GM18507 (cell line): ENCODE measurements at places on chromosomes 6 and 20.

DNA sequence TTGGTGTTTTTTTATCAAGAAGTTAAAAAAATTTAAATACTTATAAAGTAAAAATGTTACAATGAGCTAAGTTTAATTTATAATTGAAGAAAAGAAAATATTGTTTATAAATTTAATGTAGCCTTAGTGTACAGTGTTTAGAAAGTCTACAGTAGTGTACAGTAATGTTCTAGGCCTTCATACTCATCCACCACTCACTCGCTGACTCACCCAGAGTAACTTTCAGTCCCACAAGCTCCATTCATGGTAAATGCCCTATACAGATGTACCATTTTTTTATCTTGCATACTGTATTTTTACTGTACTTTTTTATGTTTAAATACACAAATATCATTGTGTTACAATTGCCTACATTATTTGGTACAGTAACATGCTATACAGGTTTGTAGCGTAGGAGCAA, 26.0 kb downstream of the HTR1E start:
- no peak for DNase-seq

- no peak for DNase-seq
Observed at GRCh38 chr20:34473262-34473883, 42.8 kb upstream of the DYNLRB1 start.

GRCh38 chr6:69894578-69895347, 28.4 kb downstream of the COL19A1 start:
- no peak for DNase-seq

DNA sequence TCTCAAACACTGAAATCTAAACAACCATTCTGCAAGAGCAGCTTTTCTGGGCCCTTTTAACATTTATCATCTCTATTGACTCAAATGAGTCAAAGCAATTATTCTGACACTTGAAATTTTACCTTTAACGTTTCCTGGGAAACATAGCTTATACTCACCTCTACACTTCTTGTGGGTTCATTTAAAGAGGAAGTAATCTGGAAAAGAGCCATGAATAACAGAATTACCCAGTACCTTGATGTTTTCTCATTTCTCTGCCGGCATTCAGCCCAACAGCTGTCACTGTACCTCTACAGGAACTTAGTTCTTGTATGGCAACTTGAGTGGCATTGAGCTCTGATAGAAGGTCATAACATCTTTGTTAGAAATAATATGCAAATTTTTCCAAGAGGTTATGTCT, 272.2 kb downstream of the KCNQ5 start:
- no peak for DNase-seq

GRCh38 chr6:170268216-170269129, 22.4 kb downstream of the DLL1 start:
- no peak for DNase-seq

GRCh38 chr20:62449951-62450691, 22.8 kb upstream of the RBBP8NL start:
- no peak for DNase-seq

DNA sequence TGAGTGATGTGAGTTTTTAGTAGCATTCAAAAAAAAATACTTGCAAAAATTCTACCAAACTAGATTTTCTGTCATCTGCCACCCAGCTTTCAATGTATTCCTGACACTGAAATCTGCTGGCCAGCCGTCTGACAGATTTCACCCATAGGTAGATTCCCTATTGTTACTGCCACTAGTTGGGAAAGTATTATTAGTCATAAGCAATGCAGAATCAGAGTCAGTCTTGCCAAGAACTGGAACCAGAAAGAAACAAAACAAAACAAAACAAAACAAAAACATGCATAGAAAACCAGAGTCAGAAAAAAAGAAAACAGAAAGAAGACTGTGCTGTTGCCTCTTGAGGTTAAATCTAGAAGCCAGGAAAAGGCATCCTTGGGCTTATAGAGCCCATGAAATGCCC, 293.1 kb upstream of the KCNQ5 start:
- DNase-seq = no peak

DNA sequence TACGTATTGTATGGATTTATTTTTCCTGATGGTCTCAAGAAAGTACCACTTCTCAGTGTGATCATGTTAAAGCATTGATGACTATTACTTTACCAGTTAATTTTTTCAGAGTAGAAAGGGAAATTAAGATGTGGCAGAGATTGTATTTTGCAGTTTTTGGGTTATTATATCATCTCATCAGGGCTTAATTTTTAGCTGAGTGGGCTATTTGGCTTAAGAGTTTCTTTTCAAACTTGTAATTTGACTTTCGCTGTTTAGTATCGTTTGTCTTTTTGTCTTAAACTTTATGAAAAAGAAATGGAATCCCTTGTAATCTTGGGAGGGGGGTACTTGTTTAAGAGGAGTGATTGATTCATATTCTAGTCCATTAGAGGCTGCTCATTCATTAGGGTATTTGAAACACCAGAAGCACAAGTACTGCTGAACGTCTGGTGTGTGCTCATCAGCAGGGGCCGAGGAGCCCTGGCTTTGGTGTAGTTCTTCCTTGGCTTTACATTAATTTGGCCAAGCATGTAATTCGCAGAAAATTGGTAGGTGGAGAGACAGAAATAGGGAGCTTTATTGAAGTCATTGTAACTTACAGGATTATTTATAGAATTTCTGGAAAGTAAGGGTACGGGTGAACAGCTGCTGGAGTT, 112.4 kb downstream of the TIAM2 start:
- no peak for DNase-seq

DNA sequence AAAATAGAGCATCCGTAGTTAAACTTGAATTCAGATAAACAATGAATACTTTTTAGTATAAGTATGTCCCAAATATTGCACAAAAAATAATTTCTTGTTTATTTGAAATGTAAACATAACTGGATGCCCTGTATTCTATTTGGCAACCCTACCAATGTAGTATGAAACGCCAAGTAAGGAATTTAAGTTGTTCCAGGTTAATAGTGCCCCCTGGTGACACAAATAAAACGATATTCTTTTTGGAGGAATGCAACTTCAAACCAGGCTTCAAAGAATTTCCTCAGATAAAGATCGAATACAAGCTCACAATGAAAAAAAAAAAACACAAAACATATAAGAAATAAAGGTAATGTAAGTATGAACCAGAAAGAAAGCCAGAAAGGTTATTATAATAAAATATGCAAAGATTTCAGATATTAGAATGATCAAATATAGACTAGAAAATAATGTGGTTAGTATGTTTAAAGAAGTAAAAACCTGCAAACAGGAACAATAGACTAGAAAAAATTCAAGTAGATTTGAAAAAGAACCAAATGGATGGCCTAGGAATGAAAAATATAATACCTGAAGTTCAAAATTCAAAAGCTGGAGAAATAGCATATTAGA, 18.4 kb upstream of the AKAP7 start:
- no peak for DNase-seq

DNA sequence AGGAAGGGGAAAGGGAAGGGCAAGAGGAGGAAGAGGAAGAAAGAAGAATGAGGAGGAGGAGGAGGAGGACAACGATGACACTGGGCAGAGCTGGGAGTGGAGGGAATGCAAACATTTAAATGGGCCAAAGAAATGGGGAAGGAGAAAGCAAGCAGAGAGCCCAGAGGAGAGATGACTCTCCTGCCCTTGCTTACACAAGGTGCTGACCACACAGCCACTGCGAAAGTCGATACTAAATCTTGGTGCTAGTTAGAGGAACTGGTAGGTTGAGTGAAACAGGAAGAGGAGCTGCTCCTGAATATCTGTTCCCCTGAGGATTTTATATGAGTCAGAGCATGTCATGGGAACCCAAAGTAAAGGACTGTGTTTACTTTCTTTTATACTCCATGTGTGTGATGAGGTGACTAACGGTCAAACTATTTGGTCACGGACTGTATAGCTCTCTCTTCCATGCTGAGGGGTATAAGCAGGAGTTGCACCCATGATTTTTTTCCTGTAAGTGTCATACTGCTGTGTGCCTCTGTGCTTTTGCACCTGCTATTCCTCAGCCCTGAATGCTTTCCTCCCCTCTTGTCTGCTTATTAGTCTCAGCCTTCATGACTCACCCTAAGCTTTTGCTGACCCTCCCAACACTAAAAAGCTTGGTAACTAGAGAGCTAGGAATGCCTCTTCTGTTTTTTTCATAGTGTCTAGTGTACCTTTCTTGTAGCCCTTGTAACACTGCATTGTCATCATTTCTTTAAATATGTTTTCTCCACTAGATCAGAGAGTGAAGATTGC, 9.5 kb upstream of the PAQR8 start:
- peak; percentile 38 for DNase-seq

GRCh38 chr6:70672549-70672948, 4.9 kb downstream of the SMAP1 start:
- no peak for DNase-seq

GRCh38 chr6:18431581-18431980, 44.4 kb downstream of the RNF144B start:
- DNase-seq = no peak

DNA sequence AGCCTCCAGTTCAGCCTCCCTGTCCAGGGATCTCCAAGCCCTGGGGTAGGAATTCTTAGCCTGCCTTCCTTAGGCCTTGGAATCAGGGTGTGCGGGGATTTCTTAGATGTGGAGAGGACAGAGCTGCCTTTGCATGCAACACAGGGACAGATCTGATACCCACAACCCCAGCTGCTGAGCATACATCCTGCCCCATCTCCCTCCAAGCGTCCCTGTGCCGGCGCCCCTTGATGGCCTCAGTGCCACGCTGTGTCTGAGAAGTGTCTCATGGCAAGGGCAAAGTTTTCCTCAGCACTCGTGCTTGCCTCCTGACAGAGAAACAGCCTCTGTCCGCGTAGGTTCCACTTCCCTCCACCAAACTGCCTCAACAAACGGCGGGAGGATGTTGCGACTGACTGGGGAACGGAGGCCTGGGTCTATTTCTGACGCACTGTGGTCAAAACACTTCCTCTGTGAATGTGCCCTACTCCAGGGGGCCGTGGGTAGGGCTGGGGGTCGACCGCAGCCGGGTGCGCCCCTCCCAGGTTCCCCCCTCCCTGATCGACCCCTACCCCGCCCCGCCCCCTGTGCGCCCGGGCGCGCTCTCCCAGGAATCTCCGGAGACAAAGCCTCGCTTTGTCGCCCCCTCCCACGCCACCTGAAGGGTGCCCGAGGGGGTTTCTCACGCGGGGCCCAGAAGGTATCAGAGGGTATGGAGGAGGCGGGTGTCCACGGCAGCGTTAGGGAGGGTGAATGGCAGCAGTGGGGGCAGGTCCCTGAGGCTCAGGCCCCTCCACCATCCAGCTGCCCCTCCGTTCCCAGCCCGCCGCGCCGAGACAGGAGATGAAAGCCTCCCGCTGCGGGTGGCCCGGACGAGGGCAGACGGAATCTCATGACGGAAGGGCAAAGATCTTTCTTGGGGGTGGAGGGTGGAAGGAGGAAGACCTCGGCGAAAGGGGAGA, 806 bp downstream of the MICAL1 start:
- peak; percentile 37 for DNase-seq

DNA sequence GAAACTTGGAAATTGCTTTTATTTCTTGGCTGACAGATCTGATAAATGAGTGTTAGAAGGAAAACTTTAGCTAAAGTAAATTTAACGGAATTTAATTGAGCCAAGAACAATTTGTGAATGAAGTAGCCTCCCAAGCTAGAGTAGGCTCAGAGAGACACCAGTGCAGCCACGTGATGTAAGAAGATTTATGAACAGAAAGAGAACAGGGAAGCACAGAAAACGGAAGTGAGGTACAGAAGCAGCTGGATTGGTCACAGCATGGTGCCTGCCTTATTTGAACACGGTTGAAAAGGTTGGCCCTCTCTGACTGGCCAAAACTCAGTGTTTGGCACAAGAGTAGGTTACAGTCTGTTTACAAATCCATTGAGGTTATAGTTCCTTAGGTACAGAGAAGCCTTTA, 29.5 kb upstream of the IFNGR1 start:
- DNase-seq = no peak
